ENCODE measurements at places on chromosomes 2 and 18. TPM values are rescaled to one million over a fixed set of nuclear protein-coding genes. Genes with fewer than 3 reads are reported as not detected.

Gene ZSWIM2
- total RNA-seq, result not detected

Gene DSG2
- 0.70 TPM for total RNA-seq

Gene ERICH2
- 0.40 TPM for total RNA-seq

- no peak for DNase-seq
Observed at GRCh38 chr2:9166579-9167377, 39.8 kb upstream of the ASAP2 start.

- DNase-seq, result no peak
Observed at GRCh38 chr2:236180831-236181453, 12.8 kb upstream of the GBX2 start.

- no peak for DNase-seq
Observed at GRCh38 chr2:37219046-37219445, 12.3 kb downstream of the CEBPZ start.

- DNase-seq, result no peak
Observed at GRCh38 chr2:237205561-237205971, 119.9 kb downstream of the COPS8 start.

GRCh38 chr2:236813766-236814165, 244.1 kb downstream of the ACKR3 start:
- no peak for DNase-seq

DNA sequence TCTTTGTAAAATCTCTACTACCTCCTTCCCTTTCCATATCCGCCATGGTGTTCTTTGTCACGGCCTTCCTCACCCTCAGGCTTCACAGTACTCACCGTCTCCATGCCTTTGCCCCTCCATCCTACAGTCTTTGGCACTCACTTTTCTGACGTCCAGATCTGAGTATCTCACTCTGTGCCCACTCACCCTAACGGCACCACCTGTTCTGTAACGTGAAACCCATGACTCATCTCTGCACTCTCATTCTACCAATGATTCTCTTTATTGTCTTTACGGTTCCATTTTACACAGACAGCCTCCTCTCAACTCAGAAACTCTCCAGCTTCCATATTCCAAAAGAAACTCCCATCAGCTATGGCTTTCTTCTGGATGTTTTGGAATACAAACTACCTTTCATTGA, 56.7 kb downstream of the NETO1 start:
- DNase-seq, result no peak

DNA sequence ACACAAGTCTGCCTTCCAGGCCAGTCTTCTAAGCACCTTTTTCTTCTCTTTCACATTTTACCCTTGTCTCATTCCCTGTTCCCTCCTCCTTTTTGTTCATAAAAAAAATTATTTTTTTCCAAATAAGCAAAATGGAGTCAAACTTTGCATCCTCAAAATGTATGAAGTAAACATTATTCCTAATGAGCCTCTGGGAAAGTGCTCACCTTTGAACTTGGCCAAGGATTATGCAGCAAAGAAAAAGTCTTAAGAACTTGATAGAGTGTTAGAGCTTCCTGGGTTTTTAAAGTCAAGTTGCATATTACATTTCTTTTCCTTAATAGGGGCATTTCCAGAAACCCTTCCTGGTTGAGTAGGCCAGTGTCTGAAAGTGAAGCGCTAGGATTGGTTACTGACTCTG, 31.6 kb downstream of the EPAS1 start:
- no peak for DNase-seq

DNA sequence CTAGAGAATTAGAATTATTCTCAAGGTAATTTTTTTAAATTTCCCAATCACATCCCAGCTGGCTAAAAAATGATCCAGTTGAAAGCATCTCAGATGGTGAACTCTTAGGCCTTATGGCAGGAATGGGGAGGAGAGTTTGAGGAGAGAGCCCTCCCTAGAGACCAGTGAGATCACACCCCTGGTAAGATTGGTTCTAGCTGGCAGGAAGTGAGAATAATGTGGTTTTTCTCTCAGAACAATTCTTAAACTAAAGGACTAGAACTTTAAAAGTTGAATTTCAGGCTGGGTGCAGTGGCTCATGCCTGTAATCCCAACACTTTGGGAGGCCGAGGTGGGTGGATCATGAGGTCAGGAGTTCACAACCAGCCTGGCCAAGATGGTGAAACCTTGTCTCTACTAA, 120.2 kb downstream of the MYO3B start:
- DNase-seq, result no peak

DNA sequence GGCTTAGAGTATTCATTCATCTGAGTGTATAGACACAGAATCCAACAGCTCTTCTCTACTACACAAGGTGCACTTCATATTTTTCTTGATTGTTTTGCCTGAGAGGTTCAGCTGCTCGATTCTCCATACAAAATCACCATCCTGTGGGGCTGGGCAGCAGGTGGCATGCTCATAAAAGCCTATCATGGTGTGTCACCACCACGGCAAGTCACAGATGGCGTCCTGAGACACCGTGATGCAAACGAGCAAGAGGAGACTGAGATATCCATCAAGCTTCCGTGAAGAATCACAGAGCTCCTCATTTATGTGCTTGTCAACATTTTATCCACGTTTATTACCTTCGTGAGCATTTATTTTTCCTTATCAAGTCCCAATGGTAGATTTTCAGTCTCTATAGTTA, 22.4 kb upstream of the NRP2 start:
- DNase-seq, result no peak

DNA sequence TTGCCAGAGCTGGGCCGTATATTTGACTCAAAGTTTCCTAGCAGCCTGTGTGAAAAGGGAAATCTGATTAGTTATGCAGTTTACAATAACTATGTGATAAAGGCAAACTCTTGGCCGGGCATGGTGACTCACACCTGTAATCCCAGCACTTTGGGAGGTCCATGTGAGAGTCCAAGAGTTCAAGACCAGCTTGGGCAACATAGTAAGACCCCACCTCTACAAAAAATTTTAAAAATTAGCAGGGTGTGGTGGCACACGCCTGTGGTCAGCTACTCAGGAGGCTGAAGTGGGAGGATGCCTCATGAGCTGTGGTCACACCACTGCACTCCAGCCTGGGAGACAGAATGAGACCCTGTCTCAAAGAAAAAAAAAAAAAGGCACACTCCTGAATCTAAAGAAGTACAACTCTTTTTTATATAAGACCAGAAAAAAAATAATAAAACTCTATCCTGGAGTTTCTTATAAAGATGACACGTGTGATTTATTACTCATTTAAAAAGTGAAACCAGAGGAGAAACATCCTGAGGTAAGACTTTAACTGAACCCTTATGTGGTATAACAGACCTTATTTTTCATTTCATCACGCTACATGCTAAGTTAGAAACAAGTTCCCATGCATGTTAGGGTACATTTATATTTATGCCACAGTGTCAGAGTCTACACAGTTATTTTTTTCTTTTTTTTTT, 32.6 kb upstream of the KCMF1 start:
- DNase-seq, result peak; percentile 62

- DNase-seq, result no peak
Observed at GRCh38 chr18:75114231-75114764, 94.6 kb downstream of the PTGR3 start.
